Stimulated activated CD8-positive, alpha-beta memory T cell treated with anti-CD3 and anti-CD28 coated beads, Interleukin-12 subunit alpha, Interleukin-12 subunit beta, amount 100 ng/mL, for 1 hour (primary cell): ENCODE measurements at places on chromosomes 12 and 14.

DNA sequence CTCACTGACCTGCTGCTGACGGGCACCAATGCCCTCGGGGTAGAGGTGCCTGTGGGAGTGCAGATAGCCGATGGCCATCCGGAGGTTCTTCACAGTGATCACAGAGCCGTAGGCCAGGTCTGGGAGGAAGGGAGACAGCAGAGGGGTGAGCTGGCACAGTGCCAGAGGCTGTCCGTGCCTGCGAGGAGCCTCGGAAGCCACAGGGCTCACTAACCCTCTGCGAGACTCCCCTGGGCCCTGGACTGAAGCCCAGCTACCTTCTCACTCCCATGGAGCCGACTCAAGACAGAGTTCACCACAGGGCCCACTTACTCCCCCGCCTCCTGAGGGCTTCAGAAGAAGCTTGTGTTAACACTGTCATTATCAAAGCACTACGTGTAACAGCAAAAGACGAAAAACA, 24.5 kb downstream of the POMT2 start:
- no peak for DNase-seq

GRCh38 chr14:28077021-28077420, 689.6 kb upstream of the FOXG1 start:
- DNase-seq, result no peak

- DNase-seq, result no peak
These were observed 61.3 kb downstream of the KITLG start for GRCh38 chr12:88518863-88519403.

GRCh38 chr12:46660719-46661109, 165.1 kb downstream of the SLC38A4 start:
- DNase-seq, result no peak

- no peak for DNase-seq
These were observed 24.6 kb downstream of the TPCN1 start for GRCh38 chr12:113245695-113246477.

DNA sequence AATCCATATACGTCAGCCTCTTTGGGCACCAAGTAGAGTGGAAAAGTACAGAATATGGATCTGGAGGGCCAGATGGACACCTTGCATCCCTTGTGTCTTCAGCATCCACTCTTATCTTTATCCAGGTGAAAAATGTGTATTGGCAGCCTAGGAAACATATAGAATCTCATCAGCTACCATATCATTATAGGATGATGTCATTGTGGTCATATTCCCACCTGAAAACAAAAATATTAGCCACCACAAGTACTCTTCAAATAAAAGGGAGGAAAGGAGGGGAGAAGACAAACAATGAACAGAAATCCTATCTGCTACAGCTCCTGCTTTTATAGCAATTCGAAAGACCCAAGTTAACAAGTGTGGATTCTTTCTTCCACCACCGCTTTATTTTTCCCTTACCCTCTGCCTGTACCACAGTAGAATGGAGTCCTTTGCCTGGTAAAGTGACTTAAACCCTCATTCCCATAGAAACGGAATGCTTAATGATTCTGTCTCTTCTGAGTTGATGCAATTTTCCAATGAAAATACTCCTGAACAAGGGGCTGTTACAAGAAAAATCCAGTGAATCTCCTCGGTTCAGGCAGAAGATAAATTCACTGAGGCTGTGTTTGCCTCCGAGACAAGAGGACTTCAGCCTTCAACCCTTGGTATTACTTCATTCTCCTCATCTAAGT, 13.8 kb upstream of the IL26 start:
- no peak for DNase-seq

DNA sequence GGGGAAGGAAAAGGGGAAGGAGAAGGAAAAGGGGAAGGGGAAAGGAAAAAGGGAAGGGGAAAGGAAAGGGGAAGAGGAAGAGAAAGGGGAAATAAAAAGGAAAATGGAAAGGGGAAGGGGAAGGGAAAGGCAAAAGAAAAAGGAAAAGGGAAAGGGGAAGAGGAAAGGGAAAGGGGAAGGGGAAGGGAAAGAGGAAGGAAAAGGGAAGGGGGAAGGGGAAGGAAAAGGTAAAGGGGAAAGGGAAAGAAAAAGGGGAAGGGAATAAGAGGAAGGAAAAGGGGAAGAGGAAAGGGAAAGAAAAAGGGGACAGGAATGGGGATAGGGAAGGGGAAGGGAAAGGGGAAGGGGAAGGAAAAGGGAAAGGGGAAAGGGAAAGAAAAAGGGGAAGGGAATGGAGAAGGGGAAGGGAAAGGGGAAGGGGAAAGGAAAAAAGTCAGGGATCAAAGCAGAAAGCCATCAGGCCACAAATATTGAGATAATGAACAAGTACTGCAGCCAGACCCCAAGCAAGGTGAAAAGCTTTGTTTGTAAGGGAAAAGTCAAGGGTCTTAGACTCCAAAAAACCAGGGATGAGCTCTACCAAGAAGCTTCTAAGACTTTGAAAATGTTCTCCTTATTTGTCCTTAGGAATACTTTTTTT, 20.0 kb downstream of the DICER1 start:
- DNase-seq, result no peak

GRCh38 chr14:20775043-20775442, 6.0 kb upstream of the RNASE6 start:
- no peak for DNase-seq

GRCh38 chr12:113463746-113464451, 7.8 kb downstream of the LHX5 start:
- no peak for DNase-seq

DNA sequence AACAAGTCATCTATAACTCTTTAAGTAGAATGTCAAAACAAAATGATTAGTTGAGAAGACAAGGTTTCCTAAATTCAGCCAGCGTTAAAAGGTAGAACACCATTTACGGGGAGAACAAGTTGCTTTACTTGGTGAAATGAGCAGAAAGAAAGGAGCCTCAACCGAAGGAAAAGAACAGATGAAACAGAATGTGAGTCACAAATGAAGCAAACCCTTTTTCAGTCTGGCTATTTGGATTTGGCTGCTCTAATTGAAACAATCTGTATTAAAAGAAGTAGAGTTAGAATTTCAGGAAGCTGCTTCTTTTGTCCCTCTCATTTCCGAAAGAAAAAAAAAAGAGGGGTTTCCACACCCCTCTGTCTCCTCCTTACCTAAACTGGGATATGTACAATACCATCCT, 34.6 kb downstream of the CEP128 start:
- DNase-seq, result no peak

GRCh38 chr12:106073179-106073578, 65.6 kb downstream of the NUAK1 start:
- no peak for DNase-seq

DNA sequence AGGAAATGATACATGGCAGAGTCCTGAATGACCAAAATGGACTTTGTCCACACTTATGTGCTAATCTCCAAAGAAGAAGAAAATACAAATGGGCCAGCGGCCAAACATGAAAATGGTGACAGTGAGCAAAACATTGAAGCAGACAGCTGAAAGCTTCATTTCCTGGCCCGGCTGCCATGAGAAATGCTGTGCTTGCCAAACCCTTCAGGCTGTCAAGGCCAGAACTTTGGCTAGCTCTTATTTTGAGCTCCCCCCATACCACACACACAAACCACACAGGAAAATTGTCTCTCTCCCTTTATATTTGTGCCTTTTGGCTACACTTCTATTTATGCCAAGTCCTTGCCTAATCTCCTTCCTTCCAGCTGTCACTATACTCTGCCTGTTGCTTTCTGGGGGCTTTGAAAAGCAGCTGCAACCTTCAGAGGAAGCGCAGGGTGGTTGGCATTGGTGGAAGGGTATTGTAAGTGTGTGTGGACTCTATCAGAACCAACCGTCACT, 323.8 kb downstream of the RAD51B start:
- DNase-seq, result no peak

DNA sequence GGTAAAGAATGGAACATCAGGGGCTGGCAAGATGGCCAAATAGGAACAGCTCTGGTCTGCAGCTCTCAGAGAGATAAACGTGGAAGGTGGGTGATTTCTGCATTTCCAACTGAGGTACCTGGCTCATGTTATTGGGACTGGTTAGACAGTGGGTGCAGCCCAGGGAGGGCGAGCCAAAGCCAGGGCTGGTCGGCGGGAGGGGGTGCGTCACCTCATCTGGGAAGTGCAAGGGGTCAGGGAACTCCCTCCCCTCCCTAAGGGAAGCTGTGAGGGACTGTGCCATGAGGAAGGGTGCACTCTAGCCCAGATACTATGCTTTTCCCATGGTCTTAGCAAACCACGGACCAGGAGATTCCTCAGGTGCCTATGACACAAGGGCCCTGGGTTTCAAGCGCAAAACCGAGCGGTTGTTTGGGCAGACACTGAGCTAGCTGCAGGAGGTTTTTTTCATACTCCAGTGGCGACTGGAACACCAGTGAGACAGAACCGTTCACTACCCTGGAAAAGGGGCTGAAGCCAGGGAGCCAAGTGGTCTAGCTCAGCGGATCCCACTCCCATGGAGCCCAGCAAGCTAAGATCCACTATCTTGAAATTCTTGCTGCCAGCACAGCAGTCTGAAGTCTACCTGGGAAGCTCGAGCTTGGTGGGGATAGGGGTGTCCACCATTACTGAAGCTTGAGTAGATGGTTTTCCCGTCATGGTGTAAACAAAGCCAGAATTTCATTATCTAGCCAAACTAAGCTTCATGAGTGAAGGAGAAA, 317.6 kb downstream of the NELL2 start:
- no peak for DNase-seq

GRCh38 chr12:11576104-11576503, 73.4 kb upstream of the ETV6 start:
- DNase-seq, result no peak

- DNase-seq, result no peak
These were observed 358.7 kb upstream of the TMPO start for GRCh38 chr12:98156697-98157096.

GRCh38 chr12:6869049-6870021, 2.0 kb downstream of the TPI1 start:
- DNase-seq, result peak; percentile 76

DNA sequence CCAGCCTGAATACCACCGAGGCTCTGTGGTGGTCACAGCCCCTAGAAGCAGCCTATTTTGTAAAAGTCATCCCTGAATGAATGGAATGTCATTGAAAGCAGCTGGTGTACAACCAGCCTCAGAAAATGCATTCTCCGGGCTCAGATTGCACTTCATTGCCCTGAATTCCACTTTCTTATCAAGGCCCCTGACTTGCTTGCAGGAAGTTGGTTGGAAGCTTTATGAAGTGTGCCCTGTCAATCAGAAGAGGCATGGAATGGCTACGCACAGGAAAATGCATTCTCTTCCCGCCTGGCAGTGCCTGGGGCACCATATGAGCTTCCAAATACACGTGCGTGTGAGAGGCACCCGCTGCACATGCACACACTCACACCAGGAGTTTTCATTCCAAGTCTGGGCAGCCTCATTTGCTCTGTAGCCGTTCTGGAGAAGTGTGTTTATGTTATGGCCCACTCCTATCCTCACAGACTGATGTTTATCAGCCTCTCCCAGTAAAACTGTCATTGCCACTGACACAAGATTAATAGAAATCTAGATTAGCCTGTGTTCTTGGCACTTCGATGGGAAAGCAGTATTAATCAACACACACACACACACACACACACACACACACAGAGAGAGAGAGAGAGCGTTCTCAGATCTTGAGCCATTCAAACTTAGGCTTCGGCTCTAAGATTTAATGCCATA, 63.9 kb downstream of the NUAK1 start:
- no peak for DNase-seq

DNA sequence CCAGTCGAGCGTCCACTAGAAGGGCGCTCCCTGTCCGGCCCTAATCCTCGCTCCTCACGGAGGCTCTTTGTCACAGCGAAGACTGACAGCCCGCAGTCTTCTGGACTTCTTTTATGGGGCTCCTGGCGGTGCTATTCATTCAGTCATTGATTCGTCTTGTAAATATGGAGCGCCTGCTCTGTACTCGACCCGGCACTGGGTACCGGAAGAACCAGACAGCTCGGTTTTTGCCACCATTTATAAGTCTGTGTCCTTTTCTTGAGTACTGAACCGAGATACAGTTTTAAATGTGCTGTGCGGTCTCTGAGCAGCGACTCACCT, 570 bp downstream of the DMAC2L start:
- DNase-seq, result peak; percentile 22

GRCh38 chr12:3757261-3757660, 4.4 kb upstream of the CRACR2A start:
- DNase-seq, result no peak

GRCh38 chr12:1328391-1328790, 266.0 kb downstream of the FBXL14 start:
- no peak for DNase-seq

DNA sequence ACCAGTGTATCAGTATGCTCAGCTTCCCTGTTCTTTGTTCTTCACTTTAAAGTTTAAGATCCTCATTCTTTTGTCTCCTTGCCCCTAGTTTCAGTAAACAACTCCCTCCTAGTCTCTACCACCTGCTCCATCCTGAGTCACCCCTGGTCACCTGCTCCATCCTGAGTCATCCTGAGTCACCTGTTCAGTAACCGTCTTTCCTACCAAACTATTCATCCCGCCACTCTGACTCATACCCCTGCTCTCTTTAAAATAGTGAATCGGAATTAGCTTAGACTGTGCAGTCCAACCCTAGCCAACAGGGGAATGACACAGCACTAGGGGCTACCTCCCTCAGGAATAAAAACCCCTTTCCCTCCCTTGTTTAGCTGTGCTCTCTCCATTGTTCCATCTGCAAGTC, 888.1 kb upstream of the MDGA2 start:
- no peak for DNase-seq

DNA sequence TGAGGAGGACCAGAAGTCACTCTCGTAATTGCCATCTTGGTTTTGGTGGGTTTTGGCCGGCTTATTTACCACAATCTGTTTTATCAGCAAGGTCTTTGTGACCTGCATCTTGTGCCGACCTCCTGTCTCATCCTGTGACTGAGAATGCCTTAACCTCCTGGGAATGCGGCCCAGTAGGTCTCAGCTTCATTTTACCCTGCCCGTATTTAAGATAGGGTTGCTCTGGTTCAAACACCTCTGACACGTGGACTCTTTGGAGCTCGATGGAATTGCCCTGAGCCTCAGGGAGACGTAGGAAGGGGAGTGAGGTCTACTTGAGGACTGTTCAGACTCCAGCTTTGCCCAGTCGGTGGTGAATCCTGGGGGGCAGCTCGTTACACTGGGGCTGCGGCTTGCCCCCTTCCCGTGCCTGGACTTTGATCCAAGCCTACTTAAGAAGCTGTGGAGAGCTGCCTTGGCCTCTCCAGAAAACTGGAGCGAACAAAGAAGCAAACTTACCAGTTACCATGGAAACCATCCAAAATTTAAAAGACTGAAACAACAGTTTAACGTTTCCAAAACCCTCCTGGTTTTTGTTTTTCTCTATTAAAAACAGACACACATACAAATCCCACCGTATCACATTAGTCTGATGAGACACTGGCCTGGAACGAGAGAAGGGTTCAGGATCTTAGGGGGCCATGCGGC, 28.0 kb downstream of the CALM1 start:
- DNase-seq, result no peak

DNA sequence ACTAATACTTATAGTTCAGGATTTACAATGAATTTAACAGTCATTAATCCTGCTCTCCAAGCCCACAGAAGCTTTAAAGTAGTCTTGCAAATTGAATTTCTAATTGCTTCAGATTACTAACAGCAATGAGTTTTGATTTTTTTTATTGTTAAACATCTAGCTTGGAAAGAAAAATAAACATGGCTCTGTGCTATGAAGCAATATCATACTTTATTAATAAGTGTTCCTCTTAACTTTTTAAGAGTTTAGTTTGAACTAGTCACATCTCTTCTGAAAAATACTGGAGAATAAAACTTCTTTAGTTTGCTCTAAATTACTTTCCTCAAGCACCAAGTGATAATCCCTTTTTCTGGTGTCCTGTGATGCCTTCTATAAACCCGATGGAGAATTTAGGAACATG, 250.2 kb downstream of the TRHDE start:
- no peak for DNase-seq

GRCh38 chr12:57626111-57626920, 6.7 kb downstream of the B4GALNT1 start:
- DNase-seq, result no peak

- no peak for DNase-seq
These were observed 16.5 kb downstream of the SCNN1A start for GRCh38 chr12:6358881-6359280.
